ENCODE measurements at places on chromosomes 12 and 14. TPM values are rescaled to one million over a fixed set of nuclear protein-coding genes. Genes with fewer than 3 reads are reported as not detected.

DNA sequence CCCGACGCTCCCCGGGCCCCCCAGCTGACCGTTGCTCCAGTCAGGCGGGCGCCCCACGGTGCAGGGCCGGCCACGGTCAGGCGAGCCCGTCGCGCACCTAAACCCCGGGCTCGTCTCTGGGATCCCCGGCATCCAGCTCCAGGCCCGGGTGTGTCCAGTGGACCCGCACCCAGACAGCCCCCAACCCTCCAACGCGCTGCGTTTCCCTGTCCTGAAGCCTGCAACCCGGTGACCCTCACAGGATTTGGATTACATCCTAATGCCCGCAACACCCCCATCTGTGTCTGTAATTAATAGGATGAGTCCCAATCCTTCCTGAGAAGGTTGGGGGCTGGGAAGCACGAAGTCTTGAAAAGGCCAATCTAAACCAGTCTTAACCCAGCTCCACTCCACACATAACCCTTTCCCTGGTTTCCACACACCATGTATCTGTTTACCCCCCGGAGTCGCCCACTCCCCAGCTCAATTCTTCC is 10.4 kb downstream of the CPNE6 start:
- no peak for DNase-seq

GRCh38 chr12:31057671-31058070 is 16.0 kb upstream of the DDX11 start:
- DNase-seq, result no peak

GRCh38 chr12:51771008-51771407 is 77.5 kb downstream of the FIGNL2 start:
- no peak for DNase-seq

GRCh38 chr12:96438330-96438729 is 38.1 kb upstream of the CDK17 start:
- DNase-seq, result no peak

GRCh38 chr14:98203421-98203820 is 1068.6 kb downstream of the BCL11B start:
- no peak for DNase-seq

DNA sequence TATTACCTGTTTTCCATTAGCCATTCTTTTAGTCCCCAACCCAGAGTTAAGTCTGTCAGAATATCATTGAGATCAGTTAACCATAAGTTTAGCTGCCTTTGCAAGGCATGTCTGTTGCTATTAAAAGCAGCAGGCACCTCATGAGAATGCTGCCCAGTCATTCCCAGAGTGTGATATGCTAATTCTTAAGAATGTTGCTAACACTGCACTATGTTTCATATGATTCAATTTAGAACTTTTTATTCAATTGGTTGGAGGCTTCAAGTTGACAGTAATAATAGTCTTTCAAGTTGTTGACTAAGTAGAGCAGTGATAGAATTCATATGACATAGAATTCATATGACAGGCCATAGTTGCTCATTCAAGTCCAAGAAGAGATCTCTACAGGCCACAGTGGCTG is 292.3 kb downstream of the FUT8 start:
- DNase-seq, result no peak

- no peak for DNase-seq
Observed at GRCh38 chr12:27614866-27615265, 81.4 kb upstream of the REP15 start.

DNA sequence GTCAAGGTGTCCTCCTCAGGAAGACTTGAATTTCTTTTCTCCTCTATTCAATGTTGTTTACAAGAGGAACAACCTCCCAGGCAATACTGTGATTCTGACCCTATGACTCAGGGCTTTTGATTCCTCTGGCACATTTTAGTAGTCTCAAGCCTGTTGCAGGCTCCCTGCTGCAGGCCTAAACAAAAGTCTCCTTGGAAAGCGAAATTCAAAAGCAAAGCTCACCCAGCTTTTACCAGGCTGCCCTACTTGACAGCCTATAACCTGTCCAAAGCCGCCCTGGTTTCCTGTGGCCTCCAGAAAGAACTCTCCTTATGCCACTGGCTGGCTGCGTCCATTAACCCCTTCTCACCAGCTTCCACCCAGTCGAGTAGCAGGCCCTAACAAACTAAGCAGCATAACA is 11.6 kb downstream of the FGD6 start:
- no peak for DNase-seq

- DNase-seq, result no peak
Observed at GRCh38 chr14:54450535-54450934, 9.4 kb upstream of the CNIH1 start.

- DNase-seq, result no peak
Observed at GRCh38 chr14:30518867-30519560, 39.9 kb upstream of the G2E3 start.

DNA sequence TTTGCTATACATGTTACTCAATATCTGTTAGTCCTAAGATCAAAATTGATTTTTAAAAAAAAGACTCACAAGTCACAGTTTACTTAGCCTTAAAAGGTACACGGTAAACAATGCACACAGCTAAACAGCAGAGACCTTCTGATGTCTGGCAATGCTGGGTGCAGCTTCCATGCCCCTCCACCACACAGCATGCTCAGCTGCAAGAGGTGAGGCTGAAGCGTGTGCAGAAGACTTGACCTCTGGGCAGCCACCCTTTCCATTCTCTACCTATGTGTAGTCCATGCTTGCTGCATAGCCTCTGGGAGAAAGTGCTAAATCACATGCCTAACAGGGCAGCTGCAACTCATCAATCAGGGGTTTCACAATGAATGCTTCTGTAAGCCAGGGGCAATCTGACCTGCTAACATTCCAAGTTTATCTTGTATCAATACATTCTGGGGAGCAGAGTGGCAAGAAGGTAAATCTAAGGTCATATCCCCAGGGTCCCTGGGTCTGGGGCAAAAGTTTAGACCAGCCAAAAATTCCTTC is 44.5 kb upstream of the AMN1 start:
- DNase-seq, result no peak

Gene ABCB9
- 4.3 TPM for polyA plus RNA-seq

Gene GZMB
- not detected for polyA plus RNA-seq

Gene RPS6KL1
- polyA plus RNA-seq, result 14.3 TPM

Gene NYNRIN
- polyA plus RNA-seq, result 25.1 TPM

Gene TCL1A
- 1.8 TPM for polyA plus RNA-seq

Data from hindlimb muscle (tissue), 1 donor.